Liver (tissue), 10 donors: ENCODE measurements at places on chromosomes 7 and 10. TPM values are rescaled to one million over a fixed set of nuclear protein-coding genes. Genes with fewer than 3 reads are reported as not detected.

GRCh38 chr10:44393051-44393630 lies 8.2 kb upstream of the CXCL12 start:
- H3K27ac ChIP-seq = no peak overlapping the region
- peaks cover 18% of the 10 kb centered on the region for H3K4me1 ChIP-seq
- H3K4me3 ChIP-seq = no peak overlapping the region
- H3K36me3 ChIP-seq = no peaks in the 10 kb centered on the region
- no peaks in the 10 kb centered on the region for H3K27me3 ChIP-seq

DNA sequence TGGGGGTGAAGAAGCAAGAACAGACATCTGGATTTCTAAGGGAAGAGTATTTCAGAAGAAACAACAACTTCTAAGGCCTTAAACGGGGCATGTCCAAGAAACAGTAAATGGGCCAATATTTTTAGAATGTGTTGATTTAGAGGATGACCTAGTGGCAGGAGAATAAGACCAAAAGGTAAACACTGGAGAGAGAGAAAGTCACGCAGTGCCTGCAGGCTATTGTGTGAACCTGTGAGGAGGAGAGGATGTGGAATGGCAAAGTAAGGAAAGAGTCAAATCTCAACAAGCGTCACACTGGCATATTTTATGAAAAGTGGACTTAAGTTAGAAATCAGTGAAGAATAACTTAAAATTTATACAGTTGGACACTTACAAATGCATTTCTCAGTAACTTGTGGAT lies 78.1 kb upstream of the EGFR start:
- H3K27me3 ChIP-seq = no peaks in the 10 kb centered on the region
- no peaks in the 10 kb centered on the region for H3K4me1 ChIP-seq
- no peak overlapping the region for H3K4me3 ChIP-seq
- no peak overlapping the region for H3K27ac ChIP-seq

- H3K4me3 ChIP-seq = no peak overlapping the region
- H3K27ac ChIP-seq = no peak overlapping the region
- DNase-seq = no peak
Measured at GRCh38 chr10:98513704-98514103, 67.0 kb upstream of the HPS1 start.

- no peaks in the 10 kb centered on the region for H3K4me1 ChIP-seq
- no peaks in the 10 kb centered on the region for H3K36me3 ChIP-seq
- no peak overlapping the region for H3K27ac ChIP-seq
- no peaks in the 10 kb centered on the region for H3K27me3 ChIP-seq
Measured at GRCh38 chr7:32104766-32105165, 34.6 kb upstream of the PDE1C start.

GRCh38 chr7:69597278-69598076 lies 798 bp upstream of the AUTS2 start:
- H3K4me3 ChIP-seq = peak overlapping the region; percentile 86
- H3K27ac ChIP-seq = peak overlapping the region; percentile 76
- peak; percentile 56 for DNase-seq
- no peaks in the 10 kb centered on the region for H3K36me3 ChIP-seq
- H3K27me3 ChIP-seq = no peaks in the 10 kb centered on the region

NPY4R2 gene
- total RNA-seq = not detected

ASZ1 gene
- total RNA-seq = 0.08 TPM

IDI2 gene
- total RNA-seq = not detected

SORCS1 gene
- total RNA-seq = 0.09 TPM
